Fibroblast of upper back skin (primary cell): ENCODE measurements at places on chromosomes 5 and 9.

DNA sequence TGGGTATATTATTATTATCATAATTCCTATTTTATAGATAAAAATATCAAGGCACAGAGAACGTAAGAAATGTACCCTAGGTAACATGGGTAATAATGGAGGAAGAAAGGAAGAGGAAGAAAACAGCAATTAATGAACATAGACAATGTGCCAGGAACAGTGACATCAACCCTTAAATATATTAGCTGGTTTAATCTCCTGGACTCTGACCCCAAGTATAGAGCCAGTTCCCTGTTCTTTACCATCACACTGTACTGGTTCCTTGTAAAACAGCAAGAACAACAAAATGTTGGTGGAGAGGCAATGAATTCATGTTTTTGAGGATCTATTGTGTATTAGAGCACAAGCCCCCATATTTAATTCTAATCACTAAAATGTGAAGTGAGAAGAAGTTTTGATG is 192.1 kb downstream of the SMC2 start:
- no peak for DNase-seq

DNA sequence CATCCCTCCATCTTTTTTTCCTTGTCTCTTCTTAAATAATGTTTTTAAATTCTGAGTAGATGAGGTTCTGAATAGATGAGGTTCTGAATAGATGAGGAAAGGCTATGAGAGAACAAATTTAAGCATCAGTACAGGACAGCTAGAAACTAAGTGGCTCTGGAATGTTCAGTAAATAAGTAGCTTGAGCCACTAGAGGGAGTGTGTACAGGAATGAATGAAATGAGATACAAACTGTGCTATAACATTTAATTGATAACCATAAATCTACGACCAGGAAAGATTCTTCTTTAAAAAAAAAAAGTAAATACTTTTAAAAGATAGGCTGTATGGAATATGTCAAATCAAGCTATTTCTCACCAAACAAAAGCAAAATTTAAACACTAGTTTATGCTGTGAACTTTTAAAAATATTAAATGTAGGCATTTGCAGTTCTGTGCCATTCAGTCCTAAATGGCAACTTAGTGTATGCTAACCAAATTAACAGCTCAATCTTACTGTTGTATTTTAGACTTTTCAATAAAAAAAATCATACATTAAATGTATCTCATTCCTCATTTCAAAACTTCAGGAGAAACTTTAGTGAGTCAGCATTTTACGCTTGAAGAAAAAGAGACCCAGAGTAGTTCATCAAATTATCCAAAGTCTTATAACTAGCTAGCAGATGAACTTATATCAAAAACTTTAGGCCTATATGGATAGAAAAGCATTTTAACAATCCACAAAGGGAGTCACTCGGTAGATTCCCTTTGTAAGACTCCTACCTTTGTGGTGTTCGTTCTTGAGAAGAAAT is 70.4 kb upstream of the SNX2 start:
- DNase-seq = peak; percentile 69

DNA sequence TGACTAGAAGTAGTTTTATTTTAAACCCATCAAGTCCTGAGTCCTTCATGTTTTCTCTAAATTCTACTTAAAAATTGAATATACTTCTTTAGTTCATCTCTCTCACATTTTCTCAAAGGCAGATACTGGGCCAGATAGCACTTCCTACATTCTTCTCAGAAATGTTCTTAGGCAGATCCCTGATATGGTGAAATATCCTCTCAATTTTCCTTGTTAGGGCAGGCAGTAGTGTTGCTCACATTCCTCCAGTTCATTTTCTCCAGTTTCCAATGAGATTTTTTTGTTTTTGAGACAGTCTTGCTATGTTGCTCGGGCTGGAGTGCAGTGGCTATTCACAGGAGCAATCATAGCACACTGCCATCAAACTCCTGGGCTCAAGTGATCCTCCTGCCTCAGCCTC is 5.7 kb downstream of the GCNT1 start:
- no peak for DNase-seq

- peak; percentile 87 for DNase-seq
These were observed 272.4 kb downstream of the ADAMTS6 start for GRCh38 chr5:65209341-65209740.

DNA sequence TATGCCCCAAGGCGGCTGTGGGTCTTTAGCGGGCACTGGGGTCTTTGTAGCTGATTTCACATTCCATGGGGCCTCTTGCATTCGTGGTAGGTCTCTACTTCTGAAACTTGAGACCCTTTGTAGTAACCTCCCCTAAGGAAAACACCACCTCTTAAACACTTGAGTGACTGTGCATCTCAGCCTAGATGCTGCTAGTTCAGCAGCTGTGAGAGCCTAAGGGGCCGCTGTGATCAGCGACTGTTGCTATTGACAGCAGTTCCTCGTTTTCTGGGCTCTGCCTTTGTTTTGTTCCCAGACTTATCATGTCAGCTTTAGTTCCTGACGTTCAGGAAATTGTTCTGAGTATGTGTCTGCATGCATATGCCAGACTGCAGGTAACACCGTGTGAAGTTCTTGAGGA is 171.2 kb downstream of the HSPA4 start:
- no peak for DNase-seq

DNA sequence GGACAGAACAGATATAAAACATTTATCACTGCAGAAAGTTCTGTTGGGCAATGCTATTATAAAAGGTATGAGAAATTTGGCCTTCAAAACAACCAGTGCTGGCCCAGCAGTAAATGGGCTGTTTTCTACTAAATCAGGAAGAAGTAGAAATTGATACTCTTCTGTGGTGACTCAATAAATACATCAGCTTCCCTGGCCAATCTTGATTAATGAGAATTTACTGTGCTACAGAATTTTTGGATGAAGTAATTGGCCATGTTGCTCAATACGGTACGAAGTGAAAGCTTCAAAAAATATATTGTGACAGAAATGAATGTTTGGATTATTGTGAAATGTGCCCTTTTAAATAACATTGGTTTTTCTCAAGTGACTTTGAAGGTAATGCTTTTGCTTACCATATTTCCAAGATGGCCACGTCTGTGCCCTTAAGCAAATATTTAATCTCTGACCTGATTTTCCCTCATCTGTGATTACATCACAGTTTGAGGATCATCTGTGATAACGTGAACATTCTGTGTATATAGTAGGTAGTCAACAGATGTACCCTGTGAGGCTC is 4.2 kb downstream of the DNAJA1 start:
- peak; percentile 35 for DNase-seq

DNA sequence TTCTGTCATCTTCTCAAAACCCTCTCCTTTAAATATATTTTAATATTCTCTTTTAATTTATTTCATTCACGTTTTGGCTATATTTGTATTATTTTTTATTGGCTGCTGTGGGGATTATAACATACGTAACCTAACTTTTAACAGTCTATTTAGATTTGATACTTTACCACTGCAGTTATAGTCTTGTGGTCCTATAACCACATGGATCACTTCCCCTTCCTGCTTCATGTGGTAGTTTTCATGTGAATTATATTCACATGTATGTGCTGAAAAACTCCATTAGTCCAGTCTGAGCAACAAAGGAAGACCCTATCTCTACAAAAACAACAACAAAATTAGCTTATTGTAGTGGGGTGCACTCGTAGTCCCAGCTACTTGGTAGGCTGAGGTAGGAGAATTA is 34.3 kb downstream of the CENPP start:
- DNase-seq = no peak

DNA sequence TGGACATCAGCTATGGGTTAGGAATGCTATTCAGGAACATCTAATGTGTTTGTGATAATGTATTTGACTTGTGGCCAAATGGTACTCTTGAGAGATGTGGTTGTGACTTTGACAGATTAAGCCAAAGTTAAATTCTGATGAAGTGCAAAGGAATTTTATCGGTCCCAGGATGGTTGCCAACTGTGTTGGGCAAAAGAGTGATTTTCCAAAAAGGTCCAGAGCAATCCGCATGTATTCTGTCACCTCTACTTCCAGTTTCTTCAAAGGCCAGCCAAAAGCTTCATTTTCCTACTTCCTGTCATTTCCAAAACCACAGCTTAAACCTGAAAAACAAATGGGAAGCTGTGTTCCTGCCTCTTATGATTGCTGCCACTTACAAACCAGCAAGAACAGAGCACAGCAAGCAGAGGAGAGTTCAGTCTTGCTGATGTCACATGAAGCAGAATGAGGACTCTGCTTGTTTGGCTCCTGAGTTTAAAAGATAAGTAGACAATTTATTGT is 59.8 kb downstream of the MARCHF3 start:
- peak; percentile 95 for DNase-seq

- DNase-seq = peak; percentile 19
These were observed 1.1 kb upstream of the GNA14 start for GRCh38 chr9:77649109-77649812.

- DNase-seq = no peak
These were observed 56.7 kb upstream of the ECM2 start for GRCh38 chr9:92592537-92592936.

- DNase-seq = peak; percentile 97
These were observed 149.3 kb upstream of the COL5A1 start for GRCh38 chr9:134492281-134492691.

GRCh38 chr5:10513501-10514442 is 50.1 kb upstream of the ANKRD33B start:
- peak; percentile 98 for DNase-seq

DNA sequence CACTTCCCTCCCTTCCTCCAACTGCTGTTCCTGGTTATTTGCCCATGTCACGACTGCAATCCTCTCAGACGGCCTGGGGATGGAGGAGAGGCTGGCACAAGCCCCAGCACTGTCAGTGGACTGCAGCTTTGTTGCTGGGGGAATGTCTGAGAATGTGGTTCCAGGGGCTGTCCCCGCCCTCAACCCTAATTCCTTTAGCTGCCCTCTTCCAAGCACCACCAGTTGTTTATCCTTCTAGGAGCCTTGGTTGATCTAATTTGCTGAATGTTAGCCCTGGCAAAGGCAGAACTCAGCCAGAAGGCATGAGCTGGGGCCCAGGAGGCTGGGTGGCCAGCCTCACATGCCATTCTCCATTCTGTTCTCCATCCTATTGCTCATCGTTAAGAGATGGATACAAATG is 51.6 kb downstream of the ADAM19 start:
- DNase-seq = no peak

- peak; percentile 49 for DNase-seq
These were observed 61.6 kb downstream of the C9orf152 start for GRCh38 chr9:110146373-110146772.

DNA sequence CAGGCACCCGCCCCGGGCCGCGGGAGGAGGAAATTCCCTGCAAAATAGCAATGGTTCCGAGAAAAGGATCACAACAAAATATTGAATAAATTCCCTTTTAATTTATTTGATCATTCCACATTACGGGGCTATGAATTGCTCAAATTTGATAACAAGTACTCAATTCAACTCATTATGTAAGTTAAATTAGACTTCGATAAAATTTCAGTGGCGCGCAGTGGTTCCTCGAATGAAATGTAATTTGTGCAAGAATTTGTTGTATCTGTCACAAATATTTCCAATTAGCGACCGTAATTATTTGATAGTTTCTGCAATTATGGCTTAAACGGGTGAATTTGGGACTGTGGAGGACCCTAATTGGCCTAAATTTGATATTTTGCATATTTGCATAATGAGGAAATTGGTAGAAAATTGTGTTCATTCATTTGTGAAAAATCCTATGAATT is 76.0 kb upstream of the TBCA start:
- DNase-seq = no peak
